ENCODE measurements at places on chromosomes 1 and 21. TPM values are rescaled to one million over a fixed set of nuclear protein-coding genes. Genes with fewer than 3 reads are reported as not detected.

Gene MYOG
- polyA plus RNA-seq = not detected

Gene KIF21B
- polyA plus RNA-seq = 1.4 TPM

Gene LEPROT
- polyA plus RNA-seq = 10.4 TPM

Gene GSTM1
- 26.0 TPM for polyA plus RNA-seq

Gene ELOVL1
- polyA plus RNA-seq = 0.49 TPM

Gene PRDM16
- not detected for polyA plus RNA-seq

Gene CEP85
- 2.0 TPM for polyA plus RNA-seq

Gene NOTCH2NLA
- 16.2 TPM for polyA plus RNA-seq

Gene KCNA3
- not detected for polyA plus RNA-seq

Gene XCL2
- polyA plus RNA-seq = not detected

Gene CNR2
- polyA plus RNA-seq = not detected

Gene XCL1
- polyA plus RNA-seq = not detected

Gene HES4
- polyA plus RNA-seq = not detected
